ENCODE measurements at places on chromosomes 16 and 17.

- DNase-seq, result no peak
These were observed 12.4 kb upstream of the TEX19 start for GRCh38 chr17:82346342-82347300.

- no peak for DNase-seq
These were observed 24.9 kb upstream of the LRRC37A start for GRCh38 chr17:46270032-46270431.

GRCh38 chr16:30149250-30149930 is 26.4 kb upstream of the MAPK3 start:
- no peak for DNase-seq

GRCh38 chr17:29250666-29251065 is 4.0 kb downstream of the CRYBA1 start:
- DNase-seq, result no peak

GRCh38 chr16:55225972-55226542 is 97.9 kb upstream of the IRX6 start:
- no peak for DNase-seq

- no peak for DNase-seq
These were observed 29.3 kb downstream of the ALDH3A2 start for GRCh38 chr17:19677736-19678379.

DNA sequence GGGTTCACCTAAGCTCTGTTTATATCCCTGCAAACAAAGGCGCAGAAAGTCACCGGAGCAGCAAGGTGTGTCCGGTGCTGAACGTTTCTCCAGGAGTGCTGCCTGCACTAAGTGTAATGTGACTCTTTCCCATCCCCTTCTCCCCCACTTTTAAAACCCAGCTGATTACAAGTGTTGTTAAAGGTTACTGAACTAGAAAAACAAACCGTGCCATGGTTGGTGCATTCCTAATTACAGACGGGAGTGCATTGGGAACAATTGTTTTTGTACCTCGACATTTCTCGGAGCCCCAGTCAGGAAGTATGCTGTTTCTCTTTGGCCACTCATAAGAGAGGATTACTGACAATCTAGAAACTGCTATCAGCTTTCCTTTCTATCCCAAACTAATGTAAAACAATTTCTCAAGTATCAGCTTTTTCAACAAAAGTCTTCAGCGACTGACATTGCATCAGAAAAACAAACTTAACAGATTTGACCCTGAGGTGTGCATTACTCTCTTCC is 441.0 kb upstream of the SALL1 start:
- DNase-seq, result peak; percentile 9

- no peak for DNase-seq
These were observed 5.1 kb downstream of the CYB5D1 start for GRCh38 chr17:7862692-7863437.

DNA sequence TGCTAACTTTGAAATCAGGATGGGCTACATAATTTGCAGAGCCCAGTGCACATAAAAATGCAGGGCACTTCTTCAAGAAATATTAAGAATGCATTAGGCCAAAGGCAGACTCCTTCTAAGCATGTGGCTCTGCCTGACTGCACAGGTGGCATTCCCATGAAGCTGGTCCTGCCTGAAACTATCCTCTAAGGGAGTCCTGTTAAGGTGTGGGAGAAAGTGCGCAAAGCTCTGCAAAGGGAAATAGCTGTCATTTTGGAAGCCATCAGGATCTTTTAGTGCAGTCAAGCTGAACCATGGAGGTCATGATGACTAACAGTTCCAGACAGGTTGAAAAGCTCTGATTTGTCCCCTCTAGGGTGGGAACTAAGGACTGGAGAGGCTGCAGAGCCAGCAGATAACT is 41.9 kb upstream of the CRHR1 start:
- no peak for DNase-seq

DNA sequence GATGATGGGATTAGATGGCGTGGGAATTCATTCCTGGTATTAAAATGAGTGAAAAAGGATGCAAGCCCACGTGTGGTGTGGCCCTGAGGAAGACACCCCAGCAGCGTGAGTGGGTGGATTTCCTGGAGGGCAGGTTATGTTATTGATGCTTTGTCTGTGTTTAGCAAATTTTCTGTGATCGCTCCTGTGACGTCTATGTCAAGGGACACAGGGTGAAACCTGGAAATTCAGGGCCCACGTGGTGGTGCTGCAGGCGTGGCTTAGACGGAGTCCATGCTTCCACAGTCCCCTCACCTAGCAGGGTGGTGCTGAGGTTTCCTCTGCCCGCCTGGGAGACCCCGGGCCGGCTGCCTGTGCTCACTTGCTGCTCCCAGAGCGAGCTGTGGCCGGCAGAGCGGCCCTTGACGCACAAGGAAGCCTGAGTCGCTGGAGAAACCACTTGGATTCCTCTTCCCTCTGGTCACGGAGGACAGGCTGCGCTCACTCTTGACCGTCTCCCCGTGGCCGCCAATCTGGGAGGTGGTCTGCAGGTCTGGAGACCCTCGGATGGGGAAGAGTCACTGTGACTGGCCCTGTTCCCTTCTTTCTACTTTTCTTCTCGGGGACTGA is 23.4 kb downstream of the BAIAP2 start:
- DNase-seq, result no peak

- DNase-seq, result no peak
These were observed at the start of gene RNF222 for GRCh38 chr17:8397636-8398035. Gene RNF222 (minus strand): TSS chr17:8397827. CDS start chr17:8393461, 4,366 bp downstream.

GRCh38 chr16:85569615-85570212 is 43.4 kb upstream of the GSE1 start:
- no peak for DNase-seq

- DNase-seq, result no peak
These were observed 15.2 kb upstream of the CA4 start for GRCh38 chr17:60134396-60135150.

GRCh38 chr16:85164838-85165516 is 52.7 kb upstream of the CIBAR2 start:
- DNase-seq, result no peak

- no peak for DNase-seq
These were observed 12.1 kb downstream of the GLP2R start for GRCh38 chr17:9837551-9838471.

DNA sequence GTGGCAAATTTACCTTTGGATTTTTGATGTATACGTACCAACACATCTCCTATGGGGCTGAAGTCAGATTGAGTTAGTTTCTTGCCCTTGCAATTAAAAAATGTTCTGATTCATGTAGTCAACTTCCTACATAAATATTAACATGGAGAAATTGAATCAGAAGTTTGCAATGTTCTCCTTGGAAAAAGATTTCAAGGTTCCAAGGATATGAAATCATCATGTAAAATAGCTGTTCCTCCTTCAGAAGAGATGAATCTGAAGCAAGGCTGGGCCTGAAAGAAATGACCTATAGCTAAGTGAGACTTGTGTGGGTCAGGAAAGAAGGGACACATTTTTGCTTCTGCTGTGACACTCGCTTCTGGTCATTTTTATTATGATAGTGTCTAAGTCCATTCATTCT is 131.7 kb downstream of the RGS9 start:
- no peak for DNase-seq

DNA sequence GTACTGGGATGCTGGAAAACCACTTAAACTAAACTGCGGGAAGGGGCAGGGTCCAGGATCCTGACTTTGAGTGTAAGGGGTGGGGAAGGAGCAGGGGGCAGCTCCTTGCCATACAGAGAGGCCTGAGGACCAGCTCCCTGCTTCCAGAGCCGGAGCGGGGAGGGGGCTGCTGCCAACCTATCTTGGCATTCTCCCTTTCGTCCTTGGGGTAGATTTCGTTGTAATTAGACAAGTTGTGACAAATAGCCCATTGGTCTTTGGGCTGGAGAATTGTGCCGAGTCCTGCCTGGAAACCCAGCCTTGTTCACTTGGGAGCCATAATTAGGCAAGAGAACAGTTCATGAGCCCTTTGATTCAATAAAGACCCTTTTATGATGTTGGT is 175.5 kb downstream of the RAB11FIP4 start:
- DNase-seq, result no peak

- no peak for DNase-seq
These were observed 34.2 kb upstream of the APPBP2 start for GRCh38 chr17:60559995-60560859.

- peak; percentile 60 for DNase-seq
These were observed 4.2 kb upstream of the SREBF1 start for GRCh38 chr17:17840751-17841591.

GRCh38 chr16:61862221-61863155 is 173.8 kb downstream of the CDH8 start:
- no peak for DNase-seq

DNA sequence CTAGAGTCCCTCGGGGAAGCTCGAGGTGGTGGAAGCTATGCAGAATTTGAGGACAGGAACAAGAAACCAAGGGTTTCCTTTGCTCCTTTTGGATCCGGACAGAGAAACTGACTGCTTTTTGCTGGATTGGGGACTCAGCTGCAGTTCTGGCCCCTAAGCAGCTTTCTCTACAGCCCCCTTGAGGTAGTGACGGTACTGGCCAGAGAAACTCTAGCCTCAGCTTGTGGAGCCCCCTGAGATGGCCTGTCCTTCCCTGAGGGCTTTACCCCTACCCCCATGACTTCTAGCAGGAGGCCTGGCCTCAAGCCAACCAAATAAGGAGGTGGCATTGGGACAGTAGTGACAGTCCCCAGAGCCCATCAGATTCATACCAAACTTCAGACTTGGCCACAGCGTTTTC is 118.1 kb downstream of the IRX5 start:
- peak; percentile 1 for DNase-seq

GRCh38 chr16:87212026-87212425 is 105.2 kb downstream of the C16orf95 start:
- DNase-seq, result no peak

GRCh38 chr17:65987988-65988387 is 203.9 kb downstream of the CEP112 start:
- no peak for DNase-seq

DNA sequence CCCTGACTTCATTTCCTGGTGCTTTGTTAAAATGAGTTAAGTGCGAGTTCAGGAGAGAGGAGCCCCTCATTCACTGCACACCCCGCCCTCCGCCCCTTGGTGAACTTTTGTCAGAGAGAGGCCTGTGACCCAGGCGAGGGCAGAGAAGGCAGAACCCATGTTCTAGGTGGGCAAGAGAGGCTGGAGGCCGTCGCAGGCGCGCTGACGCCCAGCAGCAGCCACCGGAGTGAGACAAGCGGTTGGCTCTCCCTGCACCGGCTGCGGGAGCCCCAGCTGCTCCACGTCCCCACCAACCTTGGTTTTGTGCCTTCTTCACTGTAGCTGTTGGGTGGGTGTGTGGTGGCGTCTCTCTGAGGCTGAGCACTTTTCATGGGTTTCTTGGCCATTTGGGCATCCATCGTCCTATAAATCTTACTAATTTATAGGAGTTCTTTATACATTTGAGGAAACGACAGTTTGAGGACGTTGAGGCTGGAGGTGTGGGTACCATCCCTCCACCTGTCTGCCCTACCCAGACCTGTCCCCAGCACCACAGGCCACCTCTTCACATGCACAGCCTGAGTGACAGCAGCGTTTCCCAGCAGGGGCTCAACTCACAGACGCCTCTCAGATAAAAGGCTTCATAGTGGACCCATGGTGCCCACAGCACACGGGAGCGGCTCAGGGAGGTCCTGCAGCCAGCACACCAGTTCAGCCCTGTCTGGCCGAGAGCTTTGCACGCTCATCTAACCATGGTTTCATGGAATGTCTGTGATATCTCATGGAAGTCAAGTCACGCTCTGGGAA is 45.2 kb upstream of the CBFA2T3 start:
- peak; percentile 6 for DNase-seq

DNA sequence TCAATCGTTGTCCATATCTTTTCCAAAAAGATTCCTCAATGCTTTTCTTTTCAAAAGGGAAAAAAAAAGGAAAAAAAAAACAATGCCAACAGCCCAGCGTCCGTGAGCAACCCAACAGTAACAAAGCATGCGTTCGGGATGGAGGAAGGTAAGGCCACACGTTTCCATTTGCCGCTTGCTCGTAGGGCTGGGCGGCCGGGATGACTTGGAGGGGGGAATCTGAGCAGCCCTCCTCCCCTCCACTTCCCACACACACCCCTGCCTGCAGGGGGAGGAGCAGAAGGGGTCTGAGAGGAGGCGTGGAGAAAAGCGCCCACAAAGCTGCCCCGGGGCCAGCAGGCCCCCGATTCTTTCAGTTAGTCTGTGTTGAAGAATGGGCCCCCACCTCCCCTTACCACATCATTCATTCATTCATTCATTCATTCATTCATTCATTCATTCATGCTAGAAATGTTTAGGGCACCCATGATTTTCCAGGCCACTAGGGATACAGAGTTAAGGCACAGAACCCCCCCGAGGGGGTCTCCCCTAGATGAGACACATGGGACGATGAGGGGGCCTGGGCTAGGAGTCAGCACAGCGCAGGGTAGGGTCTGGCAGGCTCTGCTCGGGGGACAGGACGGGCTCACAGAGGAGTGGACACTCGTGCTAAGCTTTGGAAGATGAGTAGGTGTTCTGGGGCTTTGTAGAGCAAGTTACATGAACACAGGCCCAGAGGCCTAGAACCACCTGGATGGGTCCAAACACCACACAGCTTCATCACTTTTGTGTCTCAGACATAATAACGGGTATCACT is 10.9 kb upstream of the TBX2 start:
- DNase-seq, result peak; percentile 6

DNA sequence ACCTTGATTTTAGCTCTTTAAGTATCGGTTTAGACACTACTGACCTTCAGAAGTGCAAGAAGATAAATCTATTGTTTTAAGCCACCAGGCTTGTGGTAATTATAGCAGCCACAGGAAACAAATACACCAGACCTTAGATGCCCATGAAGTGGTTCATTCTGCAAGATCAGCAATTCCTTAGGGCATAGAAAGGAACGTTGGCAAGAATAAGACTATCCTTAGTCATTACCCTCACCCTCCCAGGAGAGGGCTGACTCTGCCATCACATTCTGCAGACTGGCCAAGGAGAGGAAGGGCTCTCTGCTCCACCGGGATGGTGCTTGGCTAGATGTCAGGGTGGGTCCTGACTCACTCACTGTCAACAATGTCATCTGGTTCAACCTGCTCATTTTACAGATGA is 14.1 kb upstream of the NDEL1 start:
- DNase-seq, result no peak

- no peak for DNase-seq
These were observed 116.9 kb downstream of the NTN1 start for GRCh38 chr17:9138161-9138717.

DNA sequence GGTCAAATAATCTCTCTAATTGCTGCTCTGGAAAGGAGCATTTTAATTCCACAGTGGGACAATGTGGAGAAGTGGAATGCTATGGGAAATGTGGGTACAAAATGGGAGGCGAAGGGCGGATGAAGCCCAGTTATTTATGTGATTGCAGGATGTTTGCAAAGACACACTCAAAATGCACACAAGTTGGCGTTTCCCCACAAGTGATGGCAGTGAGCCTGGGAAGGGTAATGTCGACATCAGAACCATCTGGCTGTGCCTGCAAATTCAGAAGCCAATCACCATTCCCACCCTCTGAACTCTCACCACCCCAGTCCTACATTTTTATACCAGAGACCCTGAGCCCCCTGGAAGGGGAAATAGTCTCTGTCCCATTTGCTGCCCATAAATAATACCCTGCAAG is 201.1 kb downstream of the SOX9 start:
- no peak for DNase-seq

GRCh38 chr17:30573603-30574175 is 96.5 kb downstream of the GOSR1 start:
- no peak for DNase-seq

All from retina (tissue), 1 donor.